ENCODE measurements at places on chromosomes 16 and 17. TPM values are rescaled to one million over a fixed set of nuclear protein-coding genes. Genes with fewer than 3 reads are reported as not detected.

GRCh38 chr16:88315543-88316105 lies 67.1 kb upstream of the ZNF469 start:
- no peak for DNase-seq

DNA sequence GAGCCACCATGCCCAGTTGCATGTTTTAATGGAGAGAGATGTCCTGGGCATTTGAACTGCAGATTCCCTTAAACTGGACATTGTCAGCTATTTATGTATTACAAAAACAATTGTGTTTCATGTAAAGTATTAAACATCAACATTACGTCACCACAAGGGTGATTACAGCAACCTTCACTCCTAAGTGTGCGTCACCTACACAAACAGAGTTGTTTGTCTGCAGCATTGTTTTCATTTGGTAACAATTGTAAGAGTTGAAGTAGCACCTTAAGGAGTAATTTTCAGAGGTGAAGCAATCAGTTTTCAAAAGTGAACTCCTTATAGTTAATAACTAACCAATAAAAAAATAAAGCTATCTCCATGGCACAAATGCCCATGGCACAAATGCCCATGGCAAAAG lies 271.4 kb downstream of the IRX3 start:
- no peak for DNase-seq

DNA sequence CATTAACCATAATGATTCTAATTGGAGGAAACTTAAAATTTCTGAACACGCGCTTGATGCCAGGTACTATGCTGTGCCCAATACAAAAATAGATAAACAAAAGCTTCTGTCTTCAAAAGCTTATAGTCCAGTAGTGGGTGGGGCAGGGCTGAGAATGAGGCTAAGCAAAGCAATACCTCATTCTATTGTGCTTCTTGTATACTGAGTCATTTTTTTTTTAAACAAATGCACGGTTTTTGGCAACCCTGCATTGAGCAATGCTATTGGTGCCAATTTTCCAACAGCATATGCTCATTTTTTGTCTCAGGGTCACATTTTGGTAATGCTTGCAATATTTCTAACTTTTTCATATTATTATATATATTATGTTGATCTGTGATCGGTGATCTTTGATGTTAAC lies 34.7 kb upstream of the HNF1B start:
- no peak for DNase-seq

DNA sequence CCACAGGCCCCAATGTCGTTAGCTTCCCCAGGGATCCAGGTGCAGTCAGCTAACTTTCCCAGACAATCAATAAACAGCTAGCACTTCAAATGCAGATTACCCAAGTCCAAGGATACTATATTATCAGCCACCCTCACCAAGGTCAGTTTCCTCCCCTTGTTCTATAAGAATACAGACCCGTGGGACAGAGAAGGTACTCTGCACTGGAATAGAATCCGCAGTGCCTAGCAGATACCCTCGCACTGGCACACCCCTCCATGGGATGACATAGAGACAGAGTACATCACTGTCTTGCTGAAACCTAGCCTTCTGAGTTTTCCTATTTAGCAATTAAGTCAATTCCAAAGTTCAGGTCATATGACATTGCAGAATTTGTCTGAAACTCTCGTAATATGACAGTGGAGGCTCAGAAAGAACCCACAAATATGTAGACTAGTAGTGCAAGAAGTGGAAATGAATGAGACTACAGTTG lies 40.0 kb upstream of the ABCA10 start:
- DNase-seq = no peak

DNA sequence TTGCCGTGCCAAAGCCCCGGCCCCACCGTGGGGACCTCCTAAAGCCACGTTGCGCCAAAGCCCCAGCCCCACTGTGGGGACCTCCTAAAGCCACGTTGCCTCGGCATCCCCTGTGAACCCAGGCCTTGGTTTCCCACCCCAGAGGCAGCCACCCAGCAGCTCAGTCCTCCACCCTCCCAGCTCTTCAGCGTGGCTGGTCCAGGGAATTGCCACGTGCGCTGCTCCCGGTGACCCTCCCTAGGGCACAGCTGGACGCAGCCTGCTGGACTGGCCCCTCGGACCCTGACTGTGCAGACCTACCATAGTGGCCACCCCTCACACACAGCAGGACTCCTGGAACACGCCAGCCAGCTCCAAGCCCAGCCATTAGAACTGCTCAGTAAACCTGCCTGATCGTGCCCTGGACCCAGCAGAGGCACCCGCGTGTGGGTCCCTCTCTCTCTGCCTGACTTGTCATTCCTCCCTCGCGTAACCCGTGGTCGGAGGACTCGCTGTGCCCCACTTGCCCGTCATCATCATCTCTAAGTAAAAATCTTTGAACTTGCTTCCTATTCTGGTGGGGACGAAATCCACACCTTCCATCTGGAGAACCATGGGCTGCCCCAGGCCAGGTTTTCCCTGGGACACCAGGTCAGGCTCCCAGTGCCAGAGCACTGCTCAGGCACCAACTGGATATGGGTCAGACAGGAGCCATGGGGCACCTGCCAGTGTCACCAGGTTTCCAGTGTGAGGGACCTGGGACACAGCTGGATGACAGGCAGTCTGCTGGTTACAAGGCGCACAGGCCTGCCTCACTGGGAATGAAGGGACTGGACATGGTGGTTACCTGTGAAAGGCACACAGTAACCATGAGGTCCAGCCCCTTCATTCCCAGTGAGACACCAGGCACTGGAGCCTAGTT lies 5.6 kb downstream of the CIAO3 start:
- DNase-seq = no peak

DNA sequence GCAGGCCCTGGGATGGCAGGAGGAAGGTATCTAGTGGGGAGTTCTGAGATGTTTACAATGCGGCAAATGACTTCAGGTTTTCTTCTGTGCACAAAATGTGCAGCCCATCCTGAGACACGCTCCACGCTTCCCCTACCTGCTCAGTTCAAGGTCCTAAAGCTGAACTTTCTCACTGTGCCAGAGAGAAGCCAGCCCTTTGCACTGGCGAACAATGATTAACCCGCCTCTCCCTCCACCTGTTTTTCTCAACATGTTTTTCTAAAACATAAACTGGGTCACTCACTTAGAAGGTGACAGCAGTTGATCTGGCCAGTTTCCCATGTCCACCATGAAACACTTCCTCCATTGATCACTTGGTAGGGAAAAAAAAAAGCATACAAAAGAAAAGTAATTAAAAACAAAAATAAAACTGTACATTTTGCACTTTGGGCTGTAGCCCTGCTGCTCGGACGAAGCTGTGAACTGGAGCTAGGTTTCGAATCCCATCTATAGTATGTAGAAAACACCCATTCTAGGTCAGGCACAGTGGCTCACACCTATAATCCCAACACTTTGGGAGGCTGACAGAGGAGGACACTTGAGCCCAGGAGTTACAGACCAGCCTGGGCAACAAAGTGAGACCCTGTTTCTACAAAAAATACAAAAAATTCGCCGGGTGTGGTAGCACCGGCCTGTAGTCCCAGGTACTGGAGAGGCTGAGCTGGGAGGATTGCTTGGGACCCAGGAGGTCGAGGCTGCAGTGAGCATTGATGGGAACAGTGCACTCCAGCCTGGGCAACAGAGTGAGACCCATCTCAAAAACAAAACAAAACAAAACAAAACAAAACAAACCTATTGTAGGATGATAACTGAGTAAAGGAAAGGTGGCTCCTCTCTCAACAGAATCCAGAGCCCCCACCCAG lies 6.1 kb upstream of the G6PC1 start:
- DNase-seq = peak; percentile 21

- DNase-seq = peak; percentile 46
Observed at GRCh38 chr17:50830994-50831393, 4.4 kb upstream of the WFIKKN2 start.

GRCh38 chr17:18626152-18626870 lies 17.9 kb downstream of the TBC1D28 start:
- no peak for DNase-seq

- DNase-seq = peak; percentile 40
Observed at GRCh38 chr17:77887110-77887463, 71.4 kb upstream of the TNRC6C start.

DNA sequence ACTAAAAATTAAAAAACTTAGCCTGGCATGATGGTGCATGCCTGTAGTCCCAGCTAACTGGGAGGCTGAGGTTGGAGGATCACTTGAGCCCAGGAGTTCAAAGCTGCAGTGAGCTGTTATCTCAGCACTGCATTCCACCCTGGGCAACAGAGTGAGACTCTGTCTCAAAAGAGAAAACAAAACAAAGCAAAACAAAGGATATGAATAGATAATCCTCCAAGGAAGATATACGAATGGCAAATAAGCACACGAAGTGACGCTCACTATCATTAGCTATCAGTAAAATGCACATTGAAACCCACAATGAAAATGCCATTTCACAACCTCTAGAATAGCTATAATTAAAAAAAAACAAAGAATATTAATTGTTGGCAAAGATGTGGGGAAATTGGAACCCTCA lies 386.2 kb upstream of the CCL2 start:
- no peak for DNase-seq

DNA sequence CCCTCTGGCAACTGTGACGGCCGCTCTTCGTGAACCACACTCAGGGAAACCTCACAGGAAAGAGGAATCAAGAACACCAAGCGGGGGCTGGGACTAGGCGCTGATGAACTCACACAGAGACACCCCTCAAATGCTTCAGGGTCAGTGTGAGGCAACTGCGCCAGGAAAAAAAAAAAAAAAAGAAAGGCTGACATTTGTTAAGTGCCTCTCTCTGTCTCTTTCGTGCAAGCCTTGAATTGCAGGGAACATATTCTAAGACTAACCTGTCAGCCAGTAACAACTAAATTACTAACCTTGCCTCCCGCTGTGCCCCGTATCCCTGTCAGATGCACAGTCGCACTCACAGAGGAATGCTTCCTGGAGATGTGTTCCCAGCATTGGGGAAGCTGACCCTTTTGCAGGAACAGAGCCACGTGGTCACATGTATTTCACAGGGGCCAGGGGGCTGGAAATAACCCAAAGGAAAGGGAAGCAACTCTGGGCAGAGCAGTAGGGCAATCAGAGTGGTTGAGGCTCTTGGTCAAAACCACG lies 247.8 kb downstream of the XYLT1 start:
- DNase-seq = peak; percentile 75

GRCh38 chr16:23452221-23452571 lies 793 bp downstream of the COG7 start:
- DNase-seq = no peak

DNA sequence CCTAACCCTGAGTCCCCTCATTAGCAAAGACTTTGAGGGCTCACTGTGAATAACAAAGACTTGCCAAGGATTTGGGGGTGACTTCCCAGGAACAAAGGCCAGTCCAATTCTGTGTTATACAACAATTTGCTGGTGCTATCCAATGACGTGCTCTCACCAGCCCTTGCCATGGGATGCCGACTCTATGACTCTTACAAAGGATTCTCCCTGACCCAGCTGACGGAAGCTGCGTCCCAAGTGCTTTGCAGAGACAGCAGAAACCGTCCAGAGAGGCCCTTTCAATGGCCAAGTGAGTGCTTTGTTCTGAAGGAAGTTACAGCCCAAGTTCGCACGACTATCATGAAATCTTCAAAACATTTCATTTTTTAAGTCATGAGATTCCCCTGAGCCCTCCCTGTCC lies 345.3 kb upstream of the TNRC6C start:
- peak; percentile 65 for DNase-seq

- no peak for DNase-seq
Observed at GRCh38 chr17:1571341-1571704, 8.7 kb upstream of the PITPNA start.

DNA sequence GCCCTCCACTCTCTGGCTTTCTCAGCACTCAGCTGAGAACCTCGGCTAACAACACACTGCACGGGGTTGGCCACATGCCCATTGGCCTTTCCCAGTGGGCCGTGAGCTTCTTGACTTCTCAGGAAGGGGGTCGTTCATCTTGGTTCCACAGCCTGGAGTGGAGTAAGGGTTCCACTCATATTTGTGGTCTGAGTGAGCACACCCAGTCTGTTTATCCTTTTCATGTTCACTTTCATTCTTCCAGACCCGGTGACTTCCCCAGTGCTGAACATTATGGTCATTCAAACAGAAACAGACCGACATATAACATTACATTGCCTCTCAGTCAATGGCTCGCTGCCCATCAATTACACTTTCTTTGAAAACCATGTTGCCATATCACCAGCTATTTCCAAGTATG lies 8.2 kb downstream of the MILR1 start:
- DNase-seq = no peak

DNA sequence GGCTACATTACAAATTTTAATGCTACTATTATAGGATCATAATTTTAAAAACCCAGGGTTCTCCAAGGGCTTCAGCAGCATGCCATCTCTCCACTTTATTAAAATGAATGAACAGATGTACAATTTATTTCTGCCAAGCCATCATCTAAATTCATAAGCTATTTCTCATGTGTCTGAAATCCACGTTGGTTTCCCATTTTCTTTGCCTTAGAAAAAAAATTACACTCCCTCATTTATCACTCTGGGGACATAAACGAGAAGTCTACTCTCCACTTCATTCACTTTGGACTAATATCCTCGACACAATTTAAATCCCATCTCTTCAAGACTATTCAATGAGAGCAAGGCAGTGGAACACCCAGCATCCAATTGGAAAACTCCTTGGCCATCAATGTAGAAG lies 178.4 kb upstream of the HSBP1 start:
- DNase-seq = no peak

DNA sequence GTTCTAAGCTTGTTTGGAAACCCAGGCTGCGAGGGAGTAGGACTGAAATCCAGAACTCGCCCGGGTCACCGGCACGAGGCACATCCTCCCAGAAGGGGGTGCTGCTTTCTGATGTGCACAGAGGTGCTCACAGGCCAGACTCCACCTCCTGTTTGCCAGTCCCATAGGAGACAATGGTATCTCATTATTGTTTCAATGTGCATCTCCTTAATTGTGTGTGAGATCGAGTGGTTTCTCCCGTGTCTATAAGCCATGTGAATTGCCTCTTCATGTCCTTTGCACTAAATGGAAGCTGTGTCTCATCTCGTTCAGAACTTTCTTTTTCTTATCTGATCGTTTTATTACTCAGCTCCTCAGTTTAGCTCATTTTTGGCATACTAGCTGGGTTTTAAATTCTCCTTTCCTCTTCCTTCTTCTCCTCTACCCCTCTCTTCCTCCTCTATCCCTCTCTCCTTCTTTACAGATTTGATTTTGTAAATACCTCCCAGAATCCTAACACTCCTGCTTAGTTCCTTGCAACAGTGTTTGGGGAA lies 32.1 kb upstream of the PRKCB start:
- peak; percentile 78 for DNase-seq

- no peak for DNase-seq
Observed at GRCh38 chr17:40791111-40791510, 8.6 kb downstream of the KRT28 start.

- no peak for DNase-seq
Observed at GRCh38 chr16:69593751-69594255, 28.0 kb downstream of the NFAT5 start.

GRCh38 chr16:28320023-28320561 lies 27.8 kb downstream of the SBK1 start:
- no peak for DNase-seq

The FZD2 gene
- 2.1 TPM for total RNA-seq

The ACOX1 gene
- 34.6 TPM for total RNA-seq

The EIF5A gene
- total RNA-seq = 104 TPM

The CA7 gene
- total RNA-seq = not detected

The PRR29 gene
- not detected for total RNA-seq

The CENPT gene
- total RNA-seq = 53.7 TPM

The KRTAP16-1 gene
- total RNA-seq = not detected

The KRTAP4-2 gene
- total RNA-seq = not detected

The EME1 gene
- total RNA-seq = not detected

The RNF227 gene
- total RNA-seq = 4.5 TPM

The SLC5A10 gene
- not detected for total RNA-seq

Measured in sigmoid colon (tissue), 7 donors.